Lower lobe of right lung (tissue), 2 donors: ENCODE measurements at places on chromosomes 7 and 10. TPM values are rescaled to one million over a fixed set of nuclear protein-coding genes. Genes with fewer than 3 reads are reported as not detected.

GRCh38 chr10:125000366-125001312, 58.7 kb downstream of the ZRANB1 start:
- H3K4me3 ChIP-seq: no peak overlapping the region
- DNase-seq: peak; percentile 27
- no peaks in the 10 kb centered on the region for H3K27me3 ChIP-seq

Gene H2BK1
- not detected for total RNA-seq

DNA sequence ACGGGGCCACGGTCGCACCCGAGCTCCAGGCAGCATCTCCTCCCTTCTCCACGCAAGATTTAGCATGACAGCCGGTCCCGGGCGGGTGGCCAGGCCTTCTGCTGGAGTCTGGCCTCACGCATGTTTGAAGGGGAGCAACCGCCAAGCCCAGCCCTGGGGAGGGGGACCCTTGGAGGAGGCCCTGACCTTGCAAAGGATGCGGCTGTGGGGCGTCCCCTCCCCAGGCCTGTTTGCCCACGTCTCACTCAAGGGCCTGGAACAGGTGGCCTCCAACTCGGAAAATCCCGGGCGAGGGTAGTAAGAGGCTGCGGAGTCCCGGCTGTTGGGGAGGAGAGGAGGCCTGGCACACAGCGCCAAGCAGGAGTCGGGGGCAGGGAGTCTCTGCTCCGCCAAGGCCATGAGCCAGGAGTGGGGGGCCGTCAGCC, 50.6 kb upstream of the DPYSL4 start:
- no peaks in the 10 kb centered on the region for H3K36me3 ChIP-seq
- no peak overlapping the region for H3K27ac ChIP-seq
- H3K27me3 ChIP-seq: peaks cover 34% of the 10 kb centered on the region
- peak; percentile 42 for DNase-seq
- no peak overlapping the region for H3K4me3 ChIP-seq
- no peaks in the 10 kb centered on the region for H3K4me1 ChIP-seq

- H3K27ac ChIP-seq: no peak overlapping the region
- no peaks in the 10 kb centered on the region for H3K4me1 ChIP-seq
- no peaks in the 10 kb centered on the region for H3K27me3 ChIP-seq
- DNase-seq: no peak
Measured at GRCh38 chr10:36766415-36766810, 359.0 kb upstream of the ANKRD30A start.

DNA sequence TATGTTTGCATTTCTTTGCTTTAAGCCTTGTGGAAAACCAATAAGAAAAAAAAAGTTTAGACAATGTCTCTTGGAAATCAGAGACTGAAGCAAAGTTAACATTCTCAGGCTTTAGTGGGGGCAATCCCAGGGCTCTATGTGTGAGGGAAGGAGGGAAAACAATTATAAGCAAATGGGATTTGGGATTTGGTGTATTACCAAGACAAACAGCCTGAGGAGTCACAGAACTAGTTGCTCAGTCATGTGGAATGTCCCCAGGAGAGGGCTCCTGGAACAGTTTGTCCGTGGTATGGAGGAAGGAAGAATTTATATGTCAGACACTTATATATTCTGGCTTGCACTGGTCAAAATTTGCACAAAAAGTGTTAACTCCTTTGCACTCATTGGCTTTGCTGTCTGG, 562.9 kb upstream of the TPK1 start:
- no peak for DNase-seq
- H3K27ac ChIP-seq: no peak overlapping the region
- H3K36me3 ChIP-seq: no peaks in the 10 kb centered on the region
- no peaks in the 10 kb centered on the region for H3K27me3 ChIP-seq

GRCh38 chr7:76358011-76358480, 745 bp downstream of the YWHAG start:
- H3K4me1 ChIP-seq: peaks cover 40% of the 10 kb centered on the region
- H3K27me3 ChIP-seq: no peaks in the 10 kb centered on the region
- peak overlapping the region; percentile 99 for H3K27ac ChIP-seq
- no peaks in the 10 kb centered on the region for H3K36me3 ChIP-seq
- H3K4me3 ChIP-seq: peak overlapping the region; percentile 91

Gene ADIRF
- 158 TPM for total RNA-seq

Gene CSGALNACT2
- 36.4 TPM for total RNA-seq

GRCh38 chr7:137647905-137648565, 198.7 kb downstream of the DGKI start:
- DNase-seq: no peak
- no peaks in the 10 kb centered on the region for H3K36me3 ChIP-seq
- peaks cover 5% of the 10 kb centered on the region for H3K27me3 ChIP-seq
- no peak overlapping the region for H3K4me3 ChIP-seq
- no peak overlapping the region for H3K27ac ChIP-seq

DNA sequence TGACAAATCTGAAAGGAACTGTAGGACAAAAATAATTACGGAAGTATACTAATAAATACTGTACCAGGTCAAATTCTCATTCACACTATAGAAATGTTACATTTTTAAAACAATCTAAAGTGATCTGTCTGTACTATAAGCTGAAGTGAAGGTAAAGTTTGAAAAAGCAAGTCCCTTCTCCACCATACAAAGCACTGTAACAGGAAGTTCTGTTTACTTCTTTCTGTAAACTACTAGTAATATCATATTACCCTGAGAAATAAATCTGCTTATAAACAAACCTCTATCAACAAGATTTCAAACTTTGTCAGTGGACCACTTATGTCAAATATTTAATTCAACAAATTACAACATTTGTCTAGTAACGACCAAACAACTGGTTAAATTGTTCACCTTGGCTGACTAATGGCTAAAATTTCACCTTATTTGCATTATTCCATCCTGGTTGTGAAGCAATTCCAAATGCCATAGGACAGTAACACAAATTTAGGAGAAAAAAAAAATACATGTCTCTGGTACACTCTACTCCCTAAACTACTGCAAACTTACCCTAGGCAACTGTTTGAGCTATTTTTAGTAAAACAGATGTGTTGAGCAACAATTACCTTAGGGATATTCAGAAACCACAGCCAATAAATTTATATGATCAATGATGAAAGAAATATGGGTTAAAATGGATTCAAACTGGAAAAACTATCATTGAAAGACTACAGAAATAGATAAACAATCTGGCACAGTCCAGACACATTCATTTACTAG, 126.0 kb downstream of the NRBF2 start:
- no peak overlapping the region for H3K4me3 ChIP-seq
- DNase-seq: no peak
- peaks cover 91% of the 10 kb centered on the region for H3K4me1 ChIP-seq
- peak overlapping the region; percentile 32 for H3K27ac ChIP-seq
- H3K27me3 ChIP-seq: no peaks in the 10 kb centered on the region
- peaks cover 5% of the 10 kb centered on the region for H3K36me3 ChIP-seq

- peak; percentile 51 for DNase-seq
- H3K4me3 ChIP-seq: no peak overlapping the region
- no peaks in the 10 kb centered on the region for H3K27me3 ChIP-seq
- peaks cover 41% of the 10 kb centered on the region for H3K4me1 ChIP-seq
Measured at GRCh38 chr10:95837783-95838182, 70.0 kb upstream of the CC2D2B start.

GRCh38 chr7:125834421-125834820, 904.8 kb upstream of the POT1 start:
- H3K4me1 ChIP-seq: no peaks in the 10 kb centered on the region
- no peak overlapping the region for H3K4me3 ChIP-seq
- DNase-seq: no peak
- H3K27ac ChIP-seq: no peak overlapping the region
- H3K36me3 ChIP-seq: no peaks in the 10 kb centered on the region
- no peaks in the 10 kb centered on the region for H3K27me3 ChIP-seq

- H3K27ac ChIP-seq: no peak overlapping the region
- peaks cover 8% of the 10 kb centered on the region for H3K27me3 ChIP-seq
- H3K4me1 ChIP-seq: no peaks in the 10 kb centered on the region
Measured at GRCh38 chr7:101517304-101517703, 111.8 kb downstream of the MYL10 start.

Gene SLIT1
- total RNA-seq: 0.41 TPM

DNA sequence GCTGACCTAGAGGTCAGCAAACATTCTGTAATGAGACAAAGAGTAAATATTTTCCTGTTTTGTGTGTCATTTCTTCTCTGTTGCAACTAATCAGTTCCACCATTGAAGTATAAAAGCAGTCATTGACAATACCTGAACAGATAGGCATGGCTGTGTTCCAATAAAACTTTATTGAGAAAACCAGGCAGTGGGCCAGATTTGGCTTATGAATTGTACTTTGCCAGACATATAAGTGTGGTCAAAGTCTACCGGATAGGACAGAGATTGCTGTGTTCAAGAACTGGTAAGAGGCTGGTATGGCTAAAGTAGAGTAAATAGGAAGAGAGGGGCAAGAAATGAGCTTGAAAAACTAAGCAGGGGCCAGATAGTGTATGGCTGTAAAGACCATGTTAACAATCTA, 38.3 kb upstream of the TAC1 start:
- H3K36me3 ChIP-seq: no peaks in the 10 kb centered on the region
- no peak overlapping the region for H3K27ac ChIP-seq
- no peak for DNase-seq
- no peaks in the 10 kb centered on the region for H3K4me1 ChIP-seq
- no peaks in the 10 kb centered on the region for H3K27me3 ChIP-seq

GRCh38 chr10:98361131-98362025, 53.6 kb downstream of the PYROXD2 start:
- H3K27ac ChIP-seq: peak overlapping the region; percentile 31
- H3K27me3 ChIP-seq: no peaks in the 10 kb centered on the region
- peak; percentile 75 for DNase-seq
- H3K4me3 ChIP-seq: no peak overlapping the region
- no peaks in the 10 kb centered on the region for H3K36me3 ChIP-seq
- H3K4me1 ChIP-seq: no peaks in the 10 kb centered on the region

DNA sequence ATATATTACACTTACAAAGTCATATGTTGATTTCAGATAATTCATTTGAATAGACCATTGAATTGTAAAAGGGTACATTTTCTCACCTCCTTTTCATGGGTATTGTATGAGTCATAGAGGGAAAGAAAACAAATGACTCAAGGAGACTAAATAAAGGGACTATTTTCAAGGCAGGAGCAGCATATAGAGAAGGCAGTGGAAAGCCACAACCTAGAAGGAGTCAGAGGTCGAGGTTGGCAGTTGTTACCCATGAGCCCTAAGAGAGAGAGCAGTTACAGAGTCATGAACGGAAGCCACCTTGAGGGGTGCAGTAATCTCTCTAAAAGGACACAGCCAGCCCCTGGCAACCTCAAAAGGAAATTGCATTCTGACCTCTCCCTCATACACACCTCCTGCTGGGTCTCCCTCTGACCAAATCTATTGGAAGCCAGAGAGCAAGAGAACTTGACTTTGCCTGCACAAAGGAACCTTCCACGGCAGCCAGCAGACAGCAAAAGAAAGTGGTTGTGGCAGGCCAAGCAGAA, 137.9 kb downstream of the GRM8 start:
- H3K4me1 ChIP-seq: no peaks in the 10 kb centered on the region
- no peak overlapping the region for H3K4me3 ChIP-seq
- no peaks in the 10 kb centered on the region for H3K27me3 ChIP-seq
- no peaks in the 10 kb centered on the region for H3K36me3 ChIP-seq
- no peak overlapping the region for H3K27ac ChIP-seq
- no peak for DNase-seq

- no peak overlapping the region for H3K4me3 ChIP-seq
- H3K4me1 ChIP-seq: peaks cover 4% of the 10 kb centered on the region
- H3K27ac ChIP-seq: no peak overlapping the region
- DNase-seq: no peak
- H3K36me3 ChIP-seq: no peaks in the 10 kb centered on the region
- H3K27me3 ChIP-seq: no peaks in the 10 kb centered on the region
Measured at GRCh38 chr10:71880425-71881306, 29.6 kb upstream of the PSAP start.

DNA sequence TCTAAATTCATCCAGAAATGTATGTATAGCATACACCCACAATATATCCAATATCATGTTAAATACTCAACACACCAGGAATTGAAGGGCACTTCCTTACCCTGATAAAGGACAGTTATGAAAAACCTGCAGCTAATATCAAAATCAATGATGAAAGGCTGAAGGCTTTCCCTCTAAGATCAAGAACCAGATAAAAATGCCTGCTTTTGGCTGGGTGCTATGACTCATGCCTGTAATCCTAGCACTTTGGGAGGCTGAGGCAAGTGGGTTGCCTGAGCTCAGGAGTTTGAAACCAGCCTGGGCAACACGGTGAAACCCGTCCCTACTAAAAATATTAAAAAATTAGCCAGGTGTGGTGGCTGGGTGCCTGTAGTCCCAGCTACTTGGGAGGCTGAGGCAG, 21.6 kb upstream of the UPP1 start:
- H3K36me3 ChIP-seq: no peaks in the 10 kb centered on the region
- H3K27ac ChIP-seq: no peak overlapping the region
- no peak overlapping the region for H3K4me3 ChIP-seq
- H3K27me3 ChIP-seq: no peaks in the 10 kb centered on the region

DNA sequence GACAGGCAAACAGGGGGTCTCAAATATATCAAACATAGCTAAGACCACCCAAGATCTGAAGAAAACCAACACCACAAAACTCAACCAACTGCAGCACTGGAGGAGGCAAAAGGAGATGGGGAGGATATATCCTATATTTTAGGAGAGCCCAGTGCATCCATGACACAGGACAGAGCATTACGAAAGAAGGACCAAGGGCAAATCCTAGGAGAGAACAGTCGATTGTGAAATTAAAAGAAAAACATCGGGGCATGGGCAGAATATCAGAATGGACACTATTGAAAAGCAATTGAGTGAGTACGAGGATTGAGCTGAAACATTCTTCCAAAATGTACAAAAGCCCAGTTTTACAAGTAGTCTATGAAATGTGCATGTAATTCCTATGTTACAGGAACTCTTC, 48.5 kb upstream of the DRGX start:
- H3K4me3 ChIP-seq: no peak overlapping the region
- H3K4me1 ChIP-seq: no peaks in the 10 kb centered on the region
- H3K27me3 ChIP-seq: no peaks in the 10 kb centered on the region
- DNase-seq: no peak
- H3K27ac ChIP-seq: no peak overlapping the region
- H3K36me3 ChIP-seq: no peaks in the 10 kb centered on the region

Gene MACC1
- 24.7 TPM for total RNA-seq

Gene SEM1
- 31.0 TPM for total RNA-seq

Gene CUTC
- total RNA-seq: 16.4 TPM

- no peaks in the 10 kb centered on the region for H3K4me1 ChIP-seq
- H3K36me3 ChIP-seq: no peaks in the 10 kb centered on the region
- H3K27me3 ChIP-seq: no peaks in the 10 kb centered on the region
- H3K4me3 ChIP-seq: no peak overlapping the region
Measured at GRCh38 chr7:113060100-113060499, 26.5 kb downstream of the GPR85 start.

DNA sequence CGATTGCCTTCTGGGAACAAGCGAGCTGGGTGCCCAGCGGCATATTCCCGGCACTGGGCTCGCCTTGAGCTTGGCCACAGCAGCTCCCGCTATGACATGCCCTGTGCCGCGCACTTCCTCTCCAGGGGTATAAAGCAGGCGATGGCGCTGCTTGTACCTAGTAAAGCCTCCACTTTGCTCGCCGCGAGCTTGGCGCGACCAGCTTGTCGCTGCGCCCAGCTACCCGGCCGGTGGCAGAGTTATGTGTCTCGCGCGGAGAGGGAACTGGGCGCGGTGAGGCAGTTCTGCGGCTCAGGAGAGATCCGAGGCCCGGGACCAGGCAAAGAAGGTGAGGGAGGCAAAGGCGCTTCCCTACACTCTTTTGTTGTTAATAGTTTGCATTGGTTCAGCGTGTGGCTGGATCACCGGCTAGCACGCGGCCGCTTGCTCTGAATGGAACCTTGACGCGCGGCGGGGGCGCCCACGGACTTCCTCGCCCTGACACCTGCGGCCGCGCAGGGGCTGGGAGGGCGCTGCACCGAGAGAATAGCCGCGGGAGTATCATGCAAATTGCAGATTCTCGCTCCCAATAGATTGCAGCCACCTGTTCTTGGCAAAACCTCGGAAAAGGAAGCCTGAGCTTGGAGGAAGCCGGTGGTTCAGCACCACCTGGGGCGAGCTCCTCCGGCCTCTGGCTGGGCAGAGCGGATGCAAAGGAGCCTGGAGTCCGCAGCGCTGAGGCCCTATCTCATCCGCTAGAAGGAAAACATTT, 3.0 kb upstream of the BUB3 start:
- peaks cover 56% of the 10 kb centered on the region for H3K4me1 ChIP-seq
- H3K4me3 ChIP-seq: peak overlapping the region; percentile 36
- no peak overlapping the region for H3K27ac ChIP-seq
- H3K36me3 ChIP-seq: peaks cover 6% of the 10 kb centered on the region
